ENCODE measurements at places on chromosomes 5 and 9.
A peak's percentile ranks its signal among the peaks of the same experiment; 100 is the strongest.

DNA sequence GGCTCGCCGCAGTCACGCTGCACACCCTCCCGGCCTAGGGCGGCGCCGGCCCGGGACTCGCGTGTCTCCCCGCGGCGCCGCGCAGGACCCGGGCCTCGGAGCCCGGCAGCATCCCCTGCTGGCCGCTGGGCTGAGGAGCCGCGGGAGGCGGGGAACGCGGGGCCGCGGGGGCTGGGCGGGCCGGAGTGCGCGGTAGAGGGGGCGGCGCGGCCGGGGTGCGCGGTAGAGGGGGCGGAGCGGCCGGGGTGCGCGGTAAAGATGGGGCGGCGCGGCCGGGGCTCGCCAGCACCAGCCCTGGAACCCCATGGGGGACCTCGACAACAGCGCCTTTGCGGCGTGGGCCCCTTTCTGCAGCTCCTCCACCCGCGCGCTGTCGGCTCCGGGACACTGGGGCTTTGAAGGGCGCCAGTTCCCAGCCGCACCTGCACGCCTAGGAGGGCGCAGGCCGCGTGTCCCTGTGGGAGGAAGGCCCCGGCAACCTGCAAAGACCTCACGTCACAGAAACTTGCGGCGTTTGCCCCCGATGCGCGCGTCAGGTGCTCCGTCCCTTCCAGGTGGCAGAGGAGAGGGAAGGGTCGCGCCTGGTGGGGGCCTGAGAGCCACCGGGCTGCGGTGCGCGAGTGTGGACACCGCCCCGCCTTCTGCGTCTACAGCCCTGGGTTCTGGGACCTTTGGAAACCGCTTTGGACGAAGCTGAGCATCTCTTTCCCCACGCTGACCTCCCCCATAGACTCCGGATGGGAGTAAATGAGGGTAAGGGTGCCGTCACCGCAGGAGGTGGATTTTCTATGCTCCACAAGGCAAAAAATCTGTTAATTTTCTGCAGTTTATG lies 49.6 kb downstream of the NSUN2 start:
- DNase-seq, result peak; percentile 18

DNA sequence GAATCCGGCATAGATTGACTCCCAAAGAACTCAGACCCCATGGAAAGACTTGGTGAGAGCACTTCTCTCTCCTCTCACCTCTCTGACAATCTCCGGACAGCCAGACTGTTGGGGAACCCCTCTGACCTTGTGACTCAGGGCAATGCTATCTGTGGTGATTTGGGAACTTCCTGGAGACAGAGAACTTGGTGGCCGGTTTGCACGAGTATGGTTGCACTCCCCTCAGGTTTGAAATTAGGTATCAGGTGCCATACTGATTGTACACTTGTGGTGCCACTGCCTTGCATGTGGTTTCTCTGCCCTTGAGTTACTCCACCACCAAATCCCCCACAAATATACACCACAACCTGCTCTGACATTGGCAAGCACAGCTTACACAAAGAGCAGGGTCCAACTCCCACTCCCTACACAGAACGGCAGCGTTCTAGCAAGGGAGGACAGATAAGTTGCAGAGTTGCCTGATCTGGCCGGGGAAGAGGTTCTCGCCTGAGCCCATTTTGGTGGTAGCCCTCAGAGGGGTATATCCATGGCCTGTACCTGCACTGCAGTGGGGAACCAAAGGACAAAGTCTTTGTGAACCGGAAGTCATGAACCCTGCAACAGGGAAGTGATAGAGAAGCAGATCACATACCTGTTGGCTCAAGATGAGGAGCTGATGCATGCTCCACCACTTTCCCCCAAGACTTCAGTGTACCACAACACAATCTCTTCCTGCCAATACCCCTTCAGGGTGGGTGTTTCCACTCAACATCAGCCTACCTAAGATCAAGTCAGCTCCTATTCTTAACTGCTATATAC lies 255.1 kb downstream of the MCTP1 start:
- DNase-seq, result no peak

DNA sequence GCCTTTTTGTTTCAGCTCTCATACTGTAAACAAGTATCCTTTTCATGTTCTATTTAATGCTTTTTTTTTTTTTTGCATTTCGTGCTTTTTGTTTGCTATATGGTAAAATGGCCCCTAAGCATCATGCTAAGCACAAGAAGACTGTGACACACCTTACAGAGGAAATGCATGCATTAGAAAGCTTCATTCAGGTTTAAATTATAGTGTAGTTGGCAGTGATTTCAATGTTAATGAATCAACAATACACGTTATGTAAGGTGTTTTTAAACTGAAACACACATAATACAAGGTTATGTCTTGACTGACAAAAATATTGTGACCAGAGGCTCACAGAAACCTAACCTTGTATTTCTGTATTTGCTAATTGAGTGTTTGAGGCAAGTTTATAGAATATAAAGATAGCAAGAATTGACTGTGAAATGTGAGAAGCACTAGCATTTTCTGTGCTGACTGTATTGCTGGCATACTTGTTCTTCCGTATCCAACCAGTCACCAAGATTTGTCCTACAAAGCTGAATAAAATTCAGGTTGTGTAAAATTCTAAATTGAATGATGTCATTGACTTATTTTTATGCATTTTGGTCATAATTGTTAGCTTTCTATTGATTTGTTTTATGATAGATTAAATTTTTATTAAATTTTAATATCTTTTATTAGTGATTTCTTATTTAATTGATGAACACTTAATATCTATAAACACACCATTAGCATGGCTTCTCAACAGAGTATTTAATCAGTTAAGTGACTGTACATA lies 4.1 kb downstream of the CFAP95 start:
- DNase-seq, result no peak

DNA sequence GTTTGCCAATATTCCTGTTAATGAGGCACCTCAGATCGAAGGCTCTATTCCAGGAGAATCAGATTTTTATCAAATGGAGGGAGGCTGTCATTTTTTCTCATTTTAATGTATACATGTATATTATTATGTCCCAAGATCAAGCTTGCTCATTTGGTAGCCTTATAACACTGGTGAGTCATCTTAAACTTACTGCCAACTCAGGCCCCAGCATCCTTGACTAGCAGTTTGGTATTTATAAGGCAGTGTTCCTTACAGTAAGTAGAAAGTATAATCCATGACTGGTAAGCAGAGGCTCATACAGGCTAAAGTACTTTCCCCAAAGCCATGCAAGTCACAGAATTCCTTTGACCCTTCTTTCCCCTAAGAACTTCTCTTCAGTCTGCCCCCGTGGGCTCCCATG lies 90.7 kb upstream of the NR3C1 start:
- DNase-seq, result peak; percentile 82

GRCh38 chr5:52994266-52994665 lies 5.1 kb downstream of the ITGA2 start:
- peak; percentile 42 for DNase-seq

DNA sequence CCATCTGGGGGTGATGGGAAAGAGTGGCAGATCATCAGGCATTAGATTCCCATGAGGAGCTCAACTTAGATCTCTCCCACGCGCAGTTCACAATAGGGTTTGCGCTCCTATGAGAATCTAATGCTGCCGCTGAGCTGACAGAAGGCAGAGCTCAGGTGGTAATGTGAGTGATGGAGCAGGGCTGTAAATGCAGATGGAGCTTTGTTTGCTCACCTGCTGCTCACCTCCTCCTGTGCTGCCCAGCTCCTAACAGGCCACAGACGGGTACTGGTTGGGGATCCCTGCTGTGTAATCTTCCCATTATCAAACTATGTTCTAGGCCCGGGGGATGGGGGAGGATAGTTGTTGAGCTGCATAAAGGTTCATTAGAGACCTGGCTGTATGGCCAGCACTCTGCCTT lies 58.4 kb downstream of the UGCG start:
- no peak for DNase-seq

- no peak for DNase-seq
Measured at GRCh38 chr5:104733063-104733669, 1170.6 kb upstream of the NUDT12 start.

- no peak for DNase-seq
Measured at GRCh38 chr9:20305452-20305851, 316.8 kb downstream of the MLLT3 start.

GRCh38 chr9:105971986-105972385 lies 277.6 kb downstream of the TMEM38B start:
- DNase-seq, result no peak

DNA sequence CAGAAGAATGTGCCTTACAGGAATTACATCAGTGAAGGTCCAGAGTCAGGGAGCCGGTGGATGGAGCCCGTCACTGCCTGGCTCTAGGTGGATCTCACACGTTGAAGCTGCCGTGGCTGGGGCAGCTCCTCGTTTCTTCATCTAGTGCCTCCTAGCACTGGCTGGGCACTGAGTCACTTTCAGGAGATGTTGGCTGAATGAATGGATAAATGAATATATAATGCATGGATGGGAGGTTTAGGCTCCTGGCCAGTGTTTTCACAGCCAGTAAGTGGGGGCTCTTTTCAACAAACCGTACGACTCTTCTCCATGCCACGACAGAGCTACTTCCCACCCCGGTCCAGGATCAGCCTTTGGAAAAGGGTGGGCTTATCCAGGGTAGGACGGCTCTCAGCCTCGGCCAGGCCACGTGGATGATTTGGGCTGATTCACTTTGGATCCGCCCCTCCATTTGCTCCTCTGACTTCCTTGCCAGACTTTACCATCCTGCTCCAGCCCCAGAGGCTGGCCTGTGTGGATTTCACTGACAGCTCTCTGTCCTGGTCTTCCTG lies 1.3 kb upstream of the SH3PXD2B start:
- DNase-seq, result peak; percentile 70
